ENCODE measurements at places on chromosomes 2 and 18.

- no peak for DNase-seq
These were observed 86.4 kb upstream of the B3GNT2 start for GRCh38 chr2:62109554-62109953.

- no peak for DNase-seq
These were observed 210.1 kb downstream of the AGPS start for GRCh38 chr2:177602611-177603164.

- no peak for DNase-seq
These were observed 14.2 kb upstream of the L3MBTL4 start for GRCh38 chr18:6428851-6429395.

DNA sequence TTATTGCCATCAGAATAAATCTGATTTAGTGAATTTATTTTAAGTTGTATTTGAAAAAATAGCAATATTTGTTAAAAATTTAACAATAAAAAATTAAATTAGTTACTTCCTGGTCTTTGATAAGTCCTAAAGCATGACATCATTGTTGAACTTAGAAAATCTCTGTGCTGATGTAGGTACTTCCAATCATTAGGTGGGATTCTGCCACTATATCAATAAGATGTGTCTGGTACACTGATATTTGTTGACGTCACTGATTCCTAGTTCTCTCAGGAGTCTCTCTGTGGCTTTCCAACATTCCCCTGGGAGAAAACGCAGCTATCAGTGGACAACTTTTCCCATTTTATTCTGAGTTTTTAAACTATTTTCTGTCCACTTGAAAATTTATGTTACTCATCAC, 143.5 kb downstream of the GALNT13 start:
- no peak for DNase-seq

DNA sequence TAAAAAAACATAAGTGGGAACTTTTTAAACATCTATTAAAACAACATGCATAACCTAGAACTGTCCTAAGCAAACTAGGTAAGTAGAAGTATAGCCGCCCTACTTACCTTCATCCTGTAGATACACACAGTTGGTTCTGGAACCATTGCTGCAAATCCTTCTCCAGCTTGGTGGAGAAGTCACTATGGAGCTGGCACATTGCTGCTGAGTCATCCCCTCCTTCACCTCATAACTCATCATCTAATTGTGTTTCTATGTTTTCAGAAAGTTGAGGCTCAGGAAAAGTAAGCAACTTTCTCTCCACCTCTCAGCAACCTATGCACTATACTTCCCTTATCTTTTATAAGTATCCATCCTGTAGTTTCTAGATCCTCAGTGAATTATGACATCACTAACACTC, 269.8 kb upstream of the MMADHC start:
- DNase-seq, result no peak

DNA sequence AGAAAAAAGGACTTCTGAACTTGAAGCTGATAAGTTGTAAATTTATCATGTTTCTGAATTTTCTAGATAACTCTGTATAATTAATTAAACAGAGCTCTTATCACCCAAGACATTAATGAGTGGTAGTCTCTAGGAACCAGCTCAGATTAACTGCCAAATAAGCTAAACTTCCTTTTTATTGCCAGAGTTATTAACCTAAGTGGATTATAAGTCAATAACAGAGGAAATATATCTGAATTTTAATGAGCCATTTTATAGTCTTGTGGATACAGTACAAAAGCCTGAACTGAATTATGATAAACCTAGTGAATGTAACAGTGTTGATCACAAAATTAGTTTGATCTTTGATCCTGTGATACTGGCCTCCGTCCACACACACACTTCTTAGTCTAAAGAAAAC, 111.5 kb downstream of the COMMD1 start:
- DNase-seq, result no peak

DNA sequence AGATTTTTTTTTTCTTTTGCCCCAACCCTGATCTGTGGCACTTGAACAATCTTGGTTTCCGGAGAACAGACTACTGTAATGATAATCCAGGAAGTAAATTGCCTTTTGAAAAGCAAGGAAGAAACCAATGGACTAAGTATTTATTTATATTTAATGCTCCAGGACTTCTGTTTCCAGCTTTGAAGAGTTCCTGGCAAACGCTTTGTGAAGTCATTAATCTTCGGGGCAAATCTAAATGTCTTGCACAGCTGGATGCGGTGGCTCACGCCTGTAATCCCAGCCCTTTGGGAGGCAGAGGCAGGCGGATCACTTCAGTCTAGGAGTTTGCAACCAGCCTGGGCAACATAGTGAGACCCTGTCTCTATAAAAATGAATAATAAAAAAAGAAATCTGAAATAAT, 135.1 kb upstream of the GATA6 start:
- no peak for DNase-seq

DNA sequence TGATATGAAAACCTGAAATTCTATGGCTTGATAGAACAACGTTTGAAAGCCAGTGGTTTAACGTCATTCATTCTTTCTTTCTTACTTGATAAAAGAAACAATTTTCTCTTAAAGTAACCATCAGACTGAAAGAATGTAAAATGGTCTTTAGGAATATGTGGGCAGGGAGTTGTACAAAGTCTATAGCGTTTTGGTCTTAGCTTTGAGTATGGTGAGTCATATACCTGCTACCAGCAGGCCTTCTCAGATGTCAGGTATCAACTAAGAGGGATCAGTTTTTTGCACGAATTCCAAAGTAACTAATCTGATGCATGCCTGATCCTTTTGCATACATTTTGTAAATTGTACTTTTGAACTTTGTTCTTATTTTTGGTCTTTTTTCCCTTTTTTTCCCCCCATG, 101.5 kb upstream of the DSEL start:
- DNase-seq, result no peak

- no peak for DNase-seq
These were observed 104.3 kb downstream of the CSRNP3 start for GRCh38 chr2:165573534-165574461.

DNA sequence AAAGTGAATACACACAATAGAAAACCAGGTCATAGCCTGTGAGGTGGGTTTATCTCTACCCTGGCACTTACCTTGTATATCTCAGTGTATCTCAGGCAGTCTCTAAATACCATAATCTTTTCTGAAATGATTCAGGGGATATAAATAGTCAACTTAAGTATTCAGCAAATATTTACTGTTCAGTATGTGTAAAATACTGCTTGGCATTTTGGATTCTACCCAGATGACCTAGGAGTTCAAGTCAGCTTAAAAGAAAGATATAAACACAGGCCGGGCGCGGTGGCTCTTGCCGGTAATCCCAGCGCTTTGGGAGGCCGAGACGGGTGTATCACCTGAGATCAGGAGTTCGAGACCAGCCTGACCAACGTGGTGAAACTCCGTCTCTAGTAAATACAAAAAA, 23.8 kb downstream of the GRHL1 start:
- no peak for DNase-seq

- no peak for DNase-seq
These were observed 123.3 kb downstream of the SETBP1 start for GRCh38 chr18:44804033-44804432.

DNA sequence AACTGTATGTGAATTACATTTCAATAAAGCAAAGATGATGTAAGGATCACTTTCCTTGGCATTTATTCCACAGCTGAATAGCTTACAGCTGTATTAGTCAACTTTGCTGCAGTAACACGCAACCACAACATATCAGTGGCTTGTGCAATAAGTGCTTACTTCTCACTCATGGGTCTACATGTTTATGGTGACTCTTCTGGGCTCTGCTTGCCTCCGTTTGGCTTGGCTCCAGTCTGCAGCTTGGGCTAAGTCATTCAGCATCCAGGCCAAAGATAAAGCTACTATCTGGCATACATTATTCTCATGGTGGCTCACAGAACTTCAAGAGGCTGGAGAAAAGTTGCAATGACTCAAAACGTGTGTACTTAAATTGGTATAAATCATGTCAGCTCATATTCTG, 355.0 kb downstream of the RNF144A start:
- DNase-seq, result no peak

GRCh38 chr2:38141501-38141900, 65.5 kb upstream of the CYP1B1 start:
- DNase-seq, result no peak

DNA sequence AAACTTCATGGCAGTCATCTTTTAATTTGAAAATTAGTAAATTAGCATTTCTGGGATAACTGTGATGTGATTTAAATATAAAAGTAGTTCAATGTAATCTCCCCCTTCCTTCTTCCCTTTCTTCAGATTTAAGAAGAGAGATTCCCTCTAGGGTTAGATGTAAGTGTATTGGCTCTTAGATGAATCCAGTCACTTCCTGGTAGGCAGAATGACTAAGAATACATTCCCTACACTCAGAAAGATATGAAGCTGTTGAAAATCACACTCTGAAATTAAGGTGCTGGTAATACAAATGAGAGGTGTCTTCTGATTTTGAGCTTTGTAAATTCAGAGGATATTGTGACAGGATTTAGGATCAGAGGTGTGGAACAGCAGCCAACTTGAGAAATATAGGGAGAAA, 71.6 kb downstream of the TDRD15 start:
- no peak for DNase-seq

GRCh38 chr2:237682151-237682550, 54.8 kb downstream of the LRRFIP1 start:
- no peak for DNase-seq

GRCh38 chr2:128549646-128550260, 231.1 kb upstream of the HS6ST1 start:
- no peak for DNase-seq

DNA sequence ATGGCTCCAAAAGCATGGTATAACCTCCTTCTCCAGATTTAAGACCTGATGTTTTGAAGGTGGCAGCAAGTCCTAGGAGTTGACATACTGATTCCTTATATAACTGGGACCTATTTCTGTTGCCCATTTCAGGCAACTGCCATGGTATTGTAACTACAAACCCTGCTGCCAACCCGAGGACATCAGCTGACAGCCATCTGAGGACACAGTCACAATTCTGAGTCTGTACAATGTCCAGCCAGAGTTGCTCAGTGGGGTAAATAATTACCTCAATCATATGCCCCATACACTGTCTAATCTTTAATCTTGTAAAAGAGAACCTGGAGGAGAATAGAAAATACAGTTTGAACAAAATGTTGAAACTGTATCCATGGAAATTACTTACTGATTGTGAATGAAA, 8.7 kb upstream of the GAREM2 start:
- no peak for DNase-seq

GRCh38 chr2:195561116-195561921, 95.7 kb upstream of the SLC39A10 start:
- peak; percentile 39 for DNase-seq

GRCh38 chr2:44135771-44136170, 32.9 kb upstream of the PPM1B start:
- no peak for DNase-seq

DNA sequence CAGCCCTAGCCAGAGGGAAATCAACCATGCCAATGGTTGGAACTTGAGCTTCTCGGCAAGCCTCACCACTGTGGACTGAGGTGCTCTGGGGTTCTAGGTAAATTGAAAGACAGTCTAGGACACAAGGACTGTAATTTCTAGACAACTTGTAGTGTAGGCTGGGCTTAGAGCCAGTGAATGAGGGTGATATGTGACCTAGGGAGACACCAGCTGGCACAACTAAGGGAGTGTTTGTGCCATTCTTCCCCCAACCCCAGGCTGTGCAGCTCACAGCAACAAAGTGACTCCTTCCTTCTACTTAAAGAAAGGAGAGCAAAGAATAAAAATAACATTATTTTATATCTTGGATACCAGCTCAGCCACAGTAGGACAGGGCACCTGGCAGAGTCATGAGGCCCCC, 1690.7 kb upstream of the TMEFF2 start:
- DNase-seq, result no peak

- DNase-seq, result no peak
These were observed 866.3 kb upstream of the KLHL29 start for GRCh38 chr2:22518641-22519040.

DNA sequence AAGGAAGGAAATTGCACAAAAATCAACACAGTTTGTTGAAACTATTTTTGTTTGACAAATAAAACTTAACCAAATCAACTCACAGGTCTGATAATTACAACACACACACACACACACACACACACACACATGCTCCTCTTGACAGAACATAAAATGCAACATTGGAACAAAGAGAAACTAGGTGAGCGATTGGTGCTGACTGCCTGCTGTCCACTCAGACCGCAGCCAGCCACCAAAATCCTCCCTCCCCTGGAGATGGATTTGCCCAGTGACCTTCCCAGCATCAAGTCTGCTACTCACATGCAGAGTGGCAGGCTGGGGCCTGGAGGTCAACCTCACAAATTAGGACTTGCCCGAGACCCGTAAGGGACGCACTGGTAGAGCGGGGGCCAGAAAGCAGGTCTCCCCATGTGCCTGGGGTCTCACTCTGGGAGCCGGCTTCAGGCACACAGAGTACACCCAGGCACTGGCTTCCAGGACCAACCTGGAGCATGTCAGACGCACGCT, 61.4 kb downstream of the DIPK1C start:
- no peak for DNase-seq

GRCh38 chr2:126359494-126359893, 296.5 kb upstream of the GYPC start:
- DNase-seq, result peak; percentile 18

DNA sequence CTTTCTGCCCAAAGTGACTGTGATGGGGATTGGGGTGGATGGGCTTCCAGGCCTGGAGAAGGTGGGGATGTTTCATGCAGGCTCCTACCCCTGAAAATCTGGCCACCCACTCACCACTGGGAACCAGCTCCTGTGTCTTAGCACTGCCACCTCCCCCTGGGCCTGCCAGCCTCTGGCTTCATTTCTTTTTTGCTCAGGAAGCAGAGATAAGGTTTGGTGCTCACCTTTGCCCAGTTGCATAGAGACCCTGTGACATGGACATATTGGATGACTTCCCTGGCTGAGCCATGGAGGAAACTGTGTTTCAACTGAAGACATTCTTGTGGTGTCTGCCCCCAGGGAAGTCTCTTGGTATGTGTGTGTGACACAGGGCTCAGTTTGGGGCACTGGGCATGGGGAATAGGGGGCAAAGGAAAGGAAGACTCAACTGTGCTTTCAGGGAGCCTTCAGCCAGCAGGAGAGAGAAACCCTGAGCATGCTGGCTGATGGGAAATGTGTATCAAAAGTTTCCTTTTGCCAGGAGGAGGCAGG, 16.7 kb downstream of the CTIF start:
- no peak for DNase-seq

GRCh38 chr2:58585233-58585632, 344.1 kb upstream of the FANCL start:
- no peak for DNase-seq

GRCh38 chr2:144475569-144476275, 44.2 kb downstream of the ZEB2 start:
- DNase-seq, result no peak
